GM23248 (cell line): ENCODE measurements at places on chromosomes 2 and 18. TPM values are rescaled to one million over a fixed set of nuclear protein-coding genes. Genes with fewer than 3 reads are reported as not detected.

Gene ABCG5
- not detected in 2 replicates for total RNA-seq

Gene ATP8B1
- total RNA-seq = 43.4 and 43.9 TPM in 2 replicates

Gene TRPM8
- total RNA-seq = not detected in 2 replicates

DNA sequence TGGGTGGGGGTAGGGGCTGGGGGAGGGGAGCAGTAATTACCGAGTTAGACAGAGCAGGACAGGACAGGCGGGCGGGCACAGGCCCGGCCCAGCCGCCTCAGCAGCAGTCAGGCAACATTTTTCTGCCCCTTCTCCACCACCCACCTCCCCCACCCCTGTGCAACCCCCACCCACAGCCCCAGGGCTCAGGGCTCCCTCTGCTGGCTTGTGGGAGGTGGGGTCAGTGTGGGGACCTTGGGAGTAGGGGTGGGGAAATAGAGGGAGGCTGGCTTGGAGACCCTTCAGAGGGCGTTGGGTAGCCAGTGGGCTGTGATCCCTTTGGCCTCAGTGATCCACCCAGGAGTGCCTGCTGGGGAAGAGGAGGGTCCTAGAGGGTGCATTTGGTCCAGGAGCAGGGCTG is 6.4 kb downstream of the WNT6 start:
- H3K4me3 ChIP-seq = no peak overlapping the region
- no peaks in the 10 kb centered on the region for H3K36me3 ChIP-seq
- H3K27me3 ChIP-seq = peaks cover 72% of the 10 kb centered on the region

GRCh38 chr2:5983511-5984272 is 291.5 kb downstream of the SOX11 start:
- H3K27ac ChIP-seq = no peak overlapping the region
- DNase-seq = no peak
- H3K4me1 ChIP-seq = no peaks in the 10 kb centered on the region

- no peak for DNase-seq
- H3K27me3 ChIP-seq = no peaks in the 10 kb centered on the region
- H3K4me3 ChIP-seq = no peak overlapping the region
- H3K27ac ChIP-seq = no peak overlapping the region
- no peaks in the 10 kb centered on the region for H3K4me1 ChIP-seq
Observed at GRCh38 chr18:40437517-40437916, 1517.5 kb upstream of the PIK3C3 start.

- H3K4me3 ChIP-seq = peak overlapping the region; percentile 96
- no peak overlapping the region for H3K27ac ChIP-seq
Observed at GRCh38 chr2:25981596-25982272, 563 bp downstream of the KIF3C start.

DNA sequence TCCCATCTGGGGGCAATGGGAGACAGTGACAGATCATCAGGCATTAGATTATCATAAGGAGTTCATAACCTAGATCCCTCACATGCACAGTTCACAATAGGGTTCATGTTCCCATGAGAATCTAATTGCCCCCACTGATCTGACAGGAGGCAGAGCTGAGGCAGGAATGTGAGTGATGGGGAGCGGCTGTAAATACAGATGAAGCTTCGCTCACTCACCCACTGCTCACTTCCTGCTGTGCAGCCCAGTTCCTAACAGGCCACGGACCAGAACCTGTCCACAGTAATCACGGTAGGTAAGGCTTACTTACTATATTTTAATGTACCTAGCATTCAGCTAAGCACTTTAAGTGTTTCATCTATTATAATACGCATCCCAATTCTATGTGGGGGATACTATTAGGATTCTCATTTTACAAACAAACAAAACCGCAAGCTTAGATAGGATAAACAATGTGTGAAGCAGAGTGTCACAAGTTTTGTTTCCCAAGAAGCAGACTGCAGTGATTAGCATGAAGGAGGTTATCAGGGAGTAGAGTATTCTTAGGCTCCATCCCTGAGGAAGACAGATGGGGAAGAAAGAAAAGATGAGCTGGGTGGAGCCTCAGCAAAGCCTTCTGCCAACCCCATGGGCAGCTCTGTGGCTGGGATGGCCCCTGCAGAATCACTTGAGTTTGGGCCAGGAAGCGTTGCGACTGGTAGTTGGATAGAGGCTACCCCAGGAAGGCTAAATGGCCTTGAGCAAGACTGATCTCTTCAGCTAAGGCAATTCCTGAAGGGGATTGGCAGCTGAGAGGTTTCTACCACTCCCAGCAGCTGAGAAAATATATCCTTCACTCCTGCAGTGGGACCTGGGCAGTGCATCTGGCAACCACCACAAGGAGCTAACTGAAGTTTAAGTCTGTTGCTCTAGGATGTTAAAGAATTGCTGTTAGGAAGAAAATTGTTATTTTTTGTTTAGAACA is 133.1 kb downstream of the MREG start:
- no peak for DNase-seq
- H3K36me3 ChIP-seq = no peaks in the 10 kb centered on the region
- no peak overlapping the region for H3K27ac ChIP-seq
- no peaks in the 10 kb centered on the region for H3K27me3 ChIP-seq
- peaks cover 45% of the 10 kb centered on the region for H3K4me1 ChIP-seq

GRCh38 chr2:3857576-3857975 is 154.2 kb downstream of the DCDC2C start:
- no peak overlapping the region for H3K4me3 ChIP-seq
- H3K4me1 ChIP-seq = no peaks in the 10 kb centered on the region
- H3K36me3 ChIP-seq = no peaks in the 10 kb centered on the region
- no peak for DNase-seq
- no peak overlapping the region for H3K27ac ChIP-seq
